Activated B cell treated with CpG ODN at 0.5 μM for 24 hours (primary cell): ENCODE measurements at places on chromosomes 16 and 17. TPM values are rescaled to one million over a fixed set of nuclear protein-coding genes. Genes with fewer than 3 reads are reported as not detected.

Gene FADS6
- not detected in 2 replicates for total RNA-seq

DNA sequence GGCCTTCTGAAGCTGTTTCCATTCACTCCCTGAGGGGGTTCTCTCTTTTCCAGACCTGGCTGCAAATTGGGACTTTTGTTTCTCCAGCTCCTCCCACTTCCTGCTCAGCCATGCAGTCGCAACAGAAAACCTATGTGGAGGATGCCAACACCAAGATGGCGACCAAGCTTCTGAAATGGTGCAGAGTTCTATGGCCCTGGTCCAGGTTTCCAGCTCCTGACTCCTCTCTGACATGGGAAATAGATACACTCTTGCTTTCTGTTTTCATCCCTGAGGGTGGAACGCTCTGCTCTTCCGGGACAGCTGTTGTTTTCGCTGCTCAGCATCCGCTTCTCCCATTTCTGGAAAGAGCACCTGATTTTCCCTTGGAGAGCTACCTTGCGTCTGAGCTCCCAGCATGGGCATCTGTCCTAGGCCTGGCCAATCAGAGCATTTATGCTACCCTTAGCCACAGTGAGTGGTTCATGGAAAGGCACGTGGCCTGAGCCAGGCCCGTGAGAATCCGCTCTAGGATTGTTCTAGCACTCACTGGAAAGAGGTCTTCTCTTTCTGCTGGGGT is 8.1 kb downstream of the GPRC5B start:
- no peak for DNase-seq

- DNase-seq: no peak
Observed at GRCh38 chr17:19753661-19754463, 5.8 kb upstream of the ALDH3A1 start.

Gene SMTNL2
- total RNA-seq: not detected in 2 replicates

Gene ITGB3
- total RNA-seq: 4.1 and 4.7 TPM in 2 replicates

DNA sequence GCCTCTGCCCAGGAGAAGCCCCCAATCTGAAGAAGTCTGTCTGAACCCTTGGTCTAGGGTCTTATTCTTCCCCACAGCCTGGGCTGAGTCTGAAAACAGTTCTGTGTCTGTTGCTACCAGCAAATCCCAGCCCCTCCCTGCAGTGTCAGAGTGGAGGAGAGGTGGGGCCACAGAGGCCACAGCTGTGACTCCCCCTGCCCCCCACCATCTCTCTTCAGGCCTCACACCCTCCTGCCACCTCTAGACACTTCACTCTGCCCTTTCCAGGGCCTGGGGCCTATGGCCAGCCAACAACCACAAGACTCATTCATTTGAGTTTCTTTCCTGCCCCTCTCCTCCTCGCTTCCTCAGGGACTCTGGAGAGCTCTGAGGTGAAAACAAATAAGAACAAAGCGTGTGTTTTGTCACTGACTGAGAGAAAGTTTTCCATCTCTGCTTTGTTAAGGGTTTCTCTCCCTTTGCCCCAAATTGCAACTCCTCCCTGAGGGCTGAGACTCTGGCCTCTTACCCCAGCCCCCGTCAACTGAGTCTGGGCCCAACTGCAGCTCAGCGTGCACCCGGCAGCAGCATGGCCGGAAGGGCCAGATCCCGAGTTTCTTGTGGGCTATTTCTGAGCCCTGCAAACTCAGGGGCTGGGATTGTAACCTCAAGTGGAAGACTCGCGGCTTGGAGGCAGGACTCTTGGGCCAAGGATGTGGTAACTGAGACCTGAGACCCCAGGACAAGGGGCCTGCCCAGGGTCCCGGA is 13.2 kb downstream of the C17orf50 start:
- DNase-seq: no peak

GRCh38 chr16:65773301-65773874 is 593.1 kb upstream of the CDH5 start:
- no peak for DNase-seq

Gene CORO1A
- total RNA-seq: 1,030 and 1,060 TPM in 2 replicates

DNA sequence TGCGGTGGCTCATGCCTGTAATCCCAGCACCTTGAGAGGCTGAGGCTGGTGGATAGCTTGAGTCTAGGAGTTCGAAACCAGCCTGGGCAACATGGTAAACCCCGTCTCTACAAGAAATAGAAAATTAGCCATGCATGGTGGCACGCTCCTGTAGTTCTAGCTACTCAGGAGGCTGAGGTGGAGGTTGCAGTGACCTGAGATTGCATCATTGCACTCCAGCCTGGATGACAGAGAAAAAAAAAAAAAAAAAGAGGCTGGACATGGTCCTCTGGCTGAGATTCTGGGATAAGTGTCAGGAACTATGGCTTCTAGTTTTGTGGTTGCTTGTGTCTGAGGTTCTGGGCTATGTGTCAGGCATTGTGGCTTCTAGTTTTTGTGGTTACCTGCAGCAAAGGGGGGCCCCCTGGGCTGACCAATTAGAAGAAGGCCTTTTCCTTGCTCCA is 7.0 kb downstream of the KSR1 start:
- no peak for DNase-seq

Gene TEX19
- not detected in 2 replicates for total RNA-seq

- no peak for DNase-seq
Observed at GRCh38 chr16:69762814-69763598, 874 bp downstream of the WWP2 start.

Gene CCL3
- 74.4 and 74.5 TPM in 2 replicates for total RNA-seq

- DNase-seq: no peak
Observed at GRCh38 chr16:49504023-49504364, 130.4 kb downstream of the C16orf78 start.

Gene PRM3
- total RNA-seq: not detected in 2 replicates

Gene BFAR
- total RNA-seq: 54.9 and 68.2 TPM in 2 replicates

DNA sequence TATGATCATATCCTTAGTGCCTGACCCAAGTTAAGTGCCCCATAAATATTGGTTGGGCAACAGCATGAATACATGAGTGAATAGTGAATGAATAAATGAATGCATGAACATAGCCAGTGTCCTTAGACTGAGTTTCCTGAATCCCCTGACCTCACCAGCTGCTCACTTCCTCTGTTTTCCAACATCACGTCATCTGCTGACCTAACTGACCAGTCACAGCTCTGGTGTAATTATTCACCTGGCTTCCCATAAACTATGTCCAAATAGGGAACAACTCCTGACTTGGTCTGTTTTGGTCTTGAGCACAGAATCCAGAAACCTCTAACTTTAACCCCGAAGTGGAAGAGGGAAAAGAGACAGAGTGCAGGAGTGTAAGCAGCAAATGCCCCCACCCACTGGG is 83.4 kb downstream of the ASIC2 start:
- DNase-seq: no peak

Gene KRTAP1-5
- total RNA-seq: not detected in 2 replicates

- DNase-seq: no peak
Observed at GRCh38 chr16:24737391-24737871, 8.0 kb downstream of the TNRC6A start.

- peak; percentile 65 for DNase-seq
Observed at GRCh38 chr17:4498461-4499397, at the start of gene SPNS2. Gene SPNS2 (plus strand): TSS chr17:4498881. CDS start chr17:4499048, 167 bp downstream.

DNA sequence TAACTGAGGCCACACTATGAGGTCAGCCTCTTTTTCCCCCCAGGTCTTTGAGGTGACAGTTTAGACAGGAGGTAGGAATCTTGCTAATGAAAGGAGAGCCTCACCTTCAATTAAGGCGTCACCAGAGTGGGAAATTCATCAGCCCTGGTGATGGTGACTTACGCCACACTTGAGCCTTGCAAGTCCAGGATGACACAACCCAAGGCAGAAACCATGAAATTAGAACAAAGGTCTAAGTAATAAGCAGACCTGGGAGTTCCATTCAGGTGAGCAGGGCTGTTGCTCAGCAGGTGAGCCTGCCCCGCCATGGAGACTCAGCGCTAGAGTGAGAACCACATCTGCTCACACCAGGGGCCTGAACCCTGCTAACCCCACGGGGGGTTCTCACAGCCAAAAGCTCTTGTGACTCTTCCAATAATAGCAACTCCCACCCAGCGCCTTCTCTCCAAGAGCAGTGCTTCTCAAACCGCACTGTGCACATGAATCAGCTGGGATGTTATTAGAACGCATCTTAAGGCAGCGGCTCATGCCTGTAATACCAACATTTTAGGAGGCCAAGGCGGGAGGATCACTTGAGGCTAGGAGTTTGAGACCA is 28.7 kb upstream of the KIFC3 start:
- DNase-seq: no peak

DNA sequence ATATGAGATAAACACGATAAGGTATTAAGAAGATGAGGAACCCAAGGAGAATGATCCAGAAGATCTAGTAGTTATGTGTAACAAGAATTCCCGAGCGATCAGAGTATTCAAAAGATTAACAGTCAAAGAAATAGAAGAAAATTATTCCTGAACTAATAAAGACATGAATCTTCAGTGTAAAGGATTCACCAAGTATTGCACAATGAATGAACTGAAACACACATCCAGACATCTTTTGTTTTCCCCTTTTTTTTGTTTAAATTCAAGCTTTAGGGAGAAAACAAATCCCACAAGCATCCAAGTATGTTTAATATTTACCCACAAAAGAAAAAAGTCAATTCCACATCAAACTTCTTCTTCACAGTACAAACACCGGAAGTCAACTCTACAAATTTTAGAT is 23.7 kb upstream of the MYOCD start:
- DNase-seq: no peak

Gene CTF1
- total RNA-seq: 0.56 and 0.62 TPM in 2 replicates

- no peak for DNase-seq
Observed at GRCh38 chr17:35977509-35977908, 3.8 kb downstream of the CCL16 start.

DNA sequence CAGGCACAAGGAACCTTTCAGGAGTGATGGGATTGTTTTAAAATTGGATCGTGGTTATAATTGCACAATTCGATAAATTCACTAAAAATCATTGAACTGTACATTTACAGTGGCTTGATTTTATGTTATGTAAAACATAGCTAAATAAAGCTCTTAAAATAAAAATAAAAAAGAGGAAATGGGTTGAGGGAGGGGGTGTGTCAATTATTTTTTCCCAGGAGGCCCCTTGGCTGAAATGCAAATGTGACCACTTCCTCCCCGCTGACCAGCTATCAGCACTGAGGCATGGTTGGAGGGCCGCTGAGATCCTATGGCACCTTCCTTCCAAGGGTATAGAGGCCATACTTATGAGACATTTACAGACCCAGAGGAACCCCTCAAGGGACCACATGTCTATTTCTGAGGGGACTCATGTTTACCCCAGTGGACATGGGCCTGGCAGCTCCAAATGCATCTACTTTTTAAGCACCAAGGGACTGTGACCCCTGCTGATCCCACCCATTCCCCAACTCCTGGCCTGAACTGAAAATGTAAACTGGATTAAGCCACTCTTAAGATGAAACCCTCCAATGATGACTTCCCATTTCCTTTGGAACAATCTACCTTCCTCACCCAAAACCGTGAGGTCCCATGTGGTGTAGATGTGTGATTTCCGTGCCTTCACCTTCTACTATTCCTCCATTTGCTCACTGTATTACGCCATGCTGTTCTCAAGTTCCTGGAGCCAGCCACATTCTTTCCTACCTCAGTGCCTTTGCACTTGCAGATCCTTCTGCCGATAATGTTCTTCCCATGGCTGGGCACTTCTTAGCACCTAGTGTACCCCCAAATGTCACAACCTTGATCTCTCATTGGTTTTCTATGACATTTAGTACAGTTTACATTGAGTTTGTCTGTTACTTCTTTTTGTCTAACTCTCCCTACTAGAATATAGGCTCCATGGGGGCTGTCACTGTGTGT is 2.8 kb upstream of the IL21R start:
- DNase-seq: no peak

- DNase-seq: no peak
Observed at GRCh38 chr16:30429418-30429677, 482 bp downstream of the DCTPP1 start.

GRCh38 chr16:68190736-68191510 is 45.0 kb downstream of the ESRP2 start:
- DNase-seq: no peak

DNA sequence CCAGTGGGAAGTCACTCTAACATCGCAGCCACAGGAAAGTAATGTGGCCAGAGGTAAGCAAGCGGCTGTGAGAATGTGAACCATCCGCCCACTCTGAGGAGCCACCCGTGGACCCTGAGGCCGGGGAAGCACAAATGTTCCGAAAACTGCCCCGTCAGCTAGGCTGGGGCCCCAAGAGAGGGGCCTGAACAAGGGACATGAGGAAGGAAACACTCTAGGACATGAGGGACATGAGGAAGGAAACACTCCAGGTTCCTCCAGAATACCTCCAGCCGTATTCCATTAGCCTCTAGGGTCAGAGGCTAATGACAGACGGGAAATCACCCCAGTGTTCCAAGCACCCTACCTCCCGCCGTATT is 317 bp downstream of the TEFM start:
- no peak for DNase-seq

Gene WSCD1
- total RNA-seq: not detected in 2 replicates

Gene EFCAB5
- total RNA-seq: 1.9 TPM in 2 replicates

Gene SCIMP
- 23.4 and 24.5 TPM in 2 replicates for total RNA-seq

DNA sequence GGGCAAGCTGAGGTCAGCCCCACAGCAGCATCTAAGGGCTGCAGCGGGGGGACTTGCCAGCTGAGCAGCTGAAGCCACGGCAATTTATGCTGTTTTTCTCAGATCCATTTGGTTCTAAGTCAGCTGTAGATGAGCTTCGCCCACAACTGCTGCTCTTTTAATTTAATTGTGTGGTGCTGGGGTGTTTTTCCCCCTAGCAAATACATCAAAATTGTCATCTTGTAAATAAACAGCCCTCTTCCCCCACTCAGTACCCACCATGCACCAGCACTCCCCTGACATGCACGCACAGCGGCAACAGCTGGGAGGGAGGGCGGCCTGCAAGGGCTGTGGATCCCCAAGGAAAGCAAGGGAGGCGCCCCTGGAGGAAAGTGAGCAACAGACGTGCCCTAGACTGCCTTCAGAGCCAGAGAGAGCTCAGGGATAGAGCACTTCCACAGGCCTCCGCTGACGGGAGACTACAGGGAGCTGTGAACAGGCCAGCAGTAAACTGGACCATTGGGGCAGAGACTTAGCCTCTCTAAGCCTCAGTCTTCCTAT is 149.5 kb downstream of the TMEM132E start:
- DNase-seq: no peak

DNA sequence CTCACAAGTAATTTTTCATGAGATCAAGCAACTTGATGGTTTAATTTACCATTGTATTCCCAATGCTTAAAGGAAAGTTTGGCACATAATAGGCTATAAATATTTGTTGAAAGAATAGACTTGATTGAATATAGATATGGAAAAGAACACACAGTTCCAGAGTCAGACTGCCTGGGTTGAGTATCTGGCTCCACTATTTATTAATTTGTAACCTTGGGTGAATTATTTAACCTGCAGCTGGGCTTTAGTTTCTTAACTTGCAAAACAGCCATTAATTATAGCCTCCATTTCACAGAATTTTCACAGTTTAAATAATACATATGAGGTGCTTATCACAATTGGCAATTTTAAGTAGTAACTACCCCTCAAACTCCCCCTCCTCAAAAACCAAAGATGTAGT is 73.6 kb downstream of the NCOR1 start:
- DNase-seq: no peak

- no peak for DNase-seq
Observed at GRCh38 chr16:35752012-35752772, 2292.8 kb downstream of the TP53TG3F start.

DNA sequence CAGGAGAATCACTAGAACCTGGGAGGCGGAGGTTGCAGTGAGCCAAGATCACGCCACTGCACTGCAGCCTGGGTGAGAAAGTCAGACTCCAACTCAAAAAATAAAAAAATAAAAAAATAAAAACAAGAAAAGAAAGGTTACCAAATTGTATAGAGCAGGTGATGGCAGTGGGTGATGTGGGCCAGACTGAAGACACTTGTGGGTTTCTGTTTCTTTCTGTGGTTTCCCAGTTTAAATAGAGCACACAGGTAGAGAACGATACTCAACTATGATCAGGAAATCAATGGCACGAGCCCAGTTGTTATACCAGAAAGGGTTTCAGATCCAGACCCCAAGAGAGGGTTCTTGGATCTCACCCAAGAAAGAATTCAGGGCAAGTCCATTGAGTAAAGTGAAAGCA is 32.6 kb downstream of the NUBP1 start:
- DNase-seq: no peak

Gene C16orf46
- 0.61 and 0.75 TPM in 2 replicates for total RNA-seq
